SK-N-DZ (cell line): ENCODE measurements at places on chromosomes 1 and 21.

DNA sequence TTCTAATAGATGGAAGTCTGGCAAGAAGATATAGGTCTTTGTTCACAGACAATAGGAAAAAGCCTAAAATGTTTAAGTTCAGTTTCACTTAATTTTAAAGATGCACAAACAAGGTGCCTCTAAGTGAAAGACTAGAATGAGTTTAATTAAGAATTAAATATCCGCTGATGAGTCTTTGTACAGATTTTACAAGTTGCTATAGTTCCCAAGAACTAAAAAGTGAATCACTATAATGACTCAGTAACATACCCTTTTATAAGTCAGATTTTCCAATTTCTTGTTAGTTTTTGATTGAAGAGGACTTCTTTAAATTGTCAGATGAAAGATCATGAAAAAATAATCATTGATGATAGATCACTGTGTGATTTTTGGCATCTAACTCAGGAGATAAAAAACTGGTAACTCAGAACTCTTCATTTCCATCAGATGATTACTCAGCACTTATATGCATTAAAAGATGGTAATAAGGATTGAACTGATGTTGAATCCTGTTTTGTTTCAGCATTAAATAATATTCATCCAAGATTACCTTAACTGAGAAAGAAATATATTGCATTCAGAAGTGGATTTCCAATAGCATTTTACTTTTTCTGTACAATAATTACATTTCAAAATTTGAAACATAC, 59.0 kb upstream of the ST6GALNAC3 start:
- DNase-seq: no peak

- no peak for DNase-seq
Measured at GRCh38 chr1:19606817-19607642, 37.1 kb upstream of the NBL1 start.

- DNase-seq: no peak
Measured at GRCh38 chr21:17622018-17622417, 9.3 kb upstream of the BTG3 start.

- no peak for DNase-seq
Measured at GRCh38 chr1:64678366-64678765, 66.5 kb upstream of the RAVER2 start.

DNA sequence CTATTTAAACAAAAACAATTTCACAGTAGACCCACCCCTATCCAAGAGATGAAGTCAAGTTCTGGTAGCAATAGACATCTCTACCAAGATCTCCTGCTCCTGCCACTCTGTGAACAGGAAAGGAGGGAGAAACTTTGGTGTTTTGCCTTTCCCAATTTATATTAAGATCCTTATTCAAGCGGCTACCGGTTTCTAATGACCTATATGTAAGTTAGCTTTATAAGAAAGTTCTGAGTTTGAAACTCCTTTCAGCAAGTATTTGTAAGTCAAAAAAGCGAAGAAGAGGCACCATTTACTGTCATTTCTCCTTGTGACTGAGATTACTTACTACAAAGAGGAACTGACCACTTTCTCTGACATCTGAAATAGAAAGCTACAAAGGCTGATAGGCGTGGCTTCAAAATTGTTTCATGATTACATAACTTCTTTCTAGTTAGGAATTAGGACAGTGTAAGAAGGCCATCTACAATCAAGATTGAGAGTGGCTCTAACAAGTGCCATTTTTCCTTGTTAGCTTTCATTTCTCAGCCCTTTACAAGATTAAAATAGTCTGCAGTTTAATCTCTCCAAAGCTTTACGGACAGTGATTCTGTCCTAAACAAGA, at the start of gene MNDA:
TSS of gene MNDA (plus strand) at position 448 of the 604 bp plus-strand sequence. CDS start 10,803 bp downstream, outside the sequence.
- DNase-seq: no peak

DNA sequence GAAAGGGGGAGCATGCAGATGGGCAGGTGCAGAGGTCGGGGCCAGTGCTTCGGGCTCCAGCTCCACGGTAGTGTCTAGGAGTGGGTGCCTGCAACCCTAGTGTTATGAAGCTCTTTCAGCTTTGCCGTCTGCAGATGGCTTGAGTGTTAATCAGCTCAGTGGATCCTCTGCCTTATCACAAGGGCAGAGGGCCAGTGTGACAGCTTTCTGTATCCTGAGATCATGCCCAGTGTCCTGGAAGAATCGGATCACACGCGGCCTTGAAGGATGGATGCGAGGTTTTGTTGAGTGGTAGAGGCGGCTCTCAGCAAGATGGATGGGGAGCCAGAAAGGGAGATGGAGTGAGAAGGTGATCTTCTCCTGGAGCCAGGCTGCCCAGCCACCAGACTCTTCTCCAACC, 25.5 kb upstream of the C1orf146 start:
- DNase-seq: no peak

GRCh38 chr1:104182251-104182650, 432.6 kb downstream of the AMY1C start:
- DNase-seq: peak; percentile 20

GRCh38 chr1:245118806-245119205, 36.0 kb upstream of the KIF26B start:
- DNase-seq: no peak

DNA sequence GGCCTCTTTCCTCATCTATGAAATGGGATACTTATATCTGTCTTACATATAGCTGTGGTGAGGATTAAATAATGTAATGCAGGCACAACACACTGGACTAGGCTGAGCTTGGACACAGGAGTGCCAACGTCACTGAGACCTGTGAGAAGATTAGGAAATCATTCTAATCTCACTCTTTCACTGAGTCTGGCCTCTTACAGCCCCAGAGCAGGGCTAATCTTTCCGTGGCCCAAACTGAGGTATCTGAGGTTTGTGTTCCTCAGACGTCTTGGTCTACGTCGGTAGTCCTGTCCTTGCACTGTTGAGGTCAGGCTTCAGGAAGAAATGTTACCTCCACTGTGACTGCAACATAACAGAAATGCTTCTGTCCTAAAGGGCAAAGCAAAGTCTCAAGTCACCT, 22.6 kb upstream of the A3GALT2 start:
- no peak for DNase-seq

GRCh38 chr1:146039844-146040194, 18.3 kb upstream of the HJV start:
- no peak for DNase-seq
